HuH-7.5 (cell line): ENCODE measurements at places on chromosomes 1 and 21.
A peak's percentile ranks its signal among the peaks of the same experiment; 100 is the strongest.

- no peak for DNase-seq
Observed at GRCh38 chr1:10664251-10664650, 132.2 kb downstream of the CASZ1 start.

- DNase-seq: no peak
Observed at GRCh38 chr1:224507771-224508523, 73.3 kb upstream of the WDR26 start.

DNA sequence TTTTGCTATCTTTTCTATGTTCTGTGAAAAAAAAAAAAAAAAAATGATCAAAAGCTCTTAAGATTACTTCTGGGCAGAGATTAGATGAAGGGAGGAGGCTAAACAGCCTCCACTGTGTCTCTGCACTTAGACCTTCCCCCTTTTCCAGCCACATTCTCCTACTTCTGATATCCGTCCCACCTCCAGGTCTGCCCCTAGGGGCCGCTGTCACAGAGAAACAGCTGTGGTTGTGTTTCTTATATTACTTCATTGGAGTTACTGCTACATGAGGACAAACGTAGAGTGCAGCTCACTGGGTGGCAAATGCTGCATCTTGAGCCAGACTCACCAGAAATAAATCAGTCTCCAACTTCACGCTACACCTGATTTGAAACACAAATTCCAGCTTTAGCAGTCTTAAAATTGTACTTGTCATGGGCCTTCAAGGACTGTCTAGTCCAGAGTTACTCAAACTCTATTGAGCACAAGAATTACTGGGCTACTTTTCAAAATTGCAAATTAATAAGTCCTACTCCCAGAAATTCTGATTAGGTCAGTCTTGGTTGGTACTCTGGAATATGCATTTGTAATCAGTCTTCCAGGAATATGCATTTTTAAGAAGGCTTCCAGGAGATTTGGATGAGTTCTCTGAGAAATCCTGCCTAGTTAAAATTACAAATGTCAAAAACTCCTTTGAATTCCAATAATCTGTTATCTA is 125.2 kb upstream of the PTBP2 start:
- DNase-seq: peak; percentile 35

DNA sequence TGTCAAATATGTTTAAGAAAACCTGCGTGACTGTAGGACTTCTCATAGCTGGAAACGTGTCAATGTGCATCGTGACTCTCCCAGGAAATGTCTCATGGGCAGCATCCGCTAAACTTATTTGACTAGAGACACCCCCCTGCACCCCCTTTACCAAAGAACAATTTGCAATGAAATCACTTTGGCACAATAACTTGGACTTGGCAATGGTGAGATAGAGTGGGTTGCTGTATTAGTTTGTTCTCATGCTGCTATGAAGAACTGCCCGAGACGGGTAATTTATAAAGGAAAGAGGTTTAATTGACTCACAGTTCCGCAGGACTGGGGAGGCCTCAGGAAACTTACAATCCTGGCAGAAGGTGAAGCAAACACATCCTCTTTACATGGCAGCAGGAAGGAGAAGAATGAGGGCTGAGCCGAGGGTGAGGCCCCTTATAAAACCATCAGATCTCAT is 13.8 kb downstream of the CLDN14 start:
- DNase-seq: no peak

GRCh38 chr1:87956072-87956471 is 627.4 kb downstream of the LMO4 start:
- no peak for DNase-seq
